ENCODE measurements at places on chromosomes 1 and 21. TPM values are rescaled to one million over a fixed set of nuclear protein-coding genes. Genes with fewer than 3 reads are reported as not detected.

- no peak for DNase-seq
Observed at GRCh38 chr1:207841293-207841692, 69.6 kb downstream of the CD34 start.

- no peak for DNase-seq
Observed at GRCh38 chr21:17798796-17799195, 20.4 kb downstream of the C21orf91 start.

The RIPPLY3 gene
- total RNA-seq: not detected

GRCh38 chr1:155048449-155049334 lies 2.4 kb upstream of the ADAM15 start:
- DNase-seq: no peak

GRCh38 chr1:15352128-15352957 lies 57.3 kb upstream of the EFHD2 start:
- no peak for DNase-seq
